ENCODE measurements at places on chromosomes 6 and 20.

DNA sequence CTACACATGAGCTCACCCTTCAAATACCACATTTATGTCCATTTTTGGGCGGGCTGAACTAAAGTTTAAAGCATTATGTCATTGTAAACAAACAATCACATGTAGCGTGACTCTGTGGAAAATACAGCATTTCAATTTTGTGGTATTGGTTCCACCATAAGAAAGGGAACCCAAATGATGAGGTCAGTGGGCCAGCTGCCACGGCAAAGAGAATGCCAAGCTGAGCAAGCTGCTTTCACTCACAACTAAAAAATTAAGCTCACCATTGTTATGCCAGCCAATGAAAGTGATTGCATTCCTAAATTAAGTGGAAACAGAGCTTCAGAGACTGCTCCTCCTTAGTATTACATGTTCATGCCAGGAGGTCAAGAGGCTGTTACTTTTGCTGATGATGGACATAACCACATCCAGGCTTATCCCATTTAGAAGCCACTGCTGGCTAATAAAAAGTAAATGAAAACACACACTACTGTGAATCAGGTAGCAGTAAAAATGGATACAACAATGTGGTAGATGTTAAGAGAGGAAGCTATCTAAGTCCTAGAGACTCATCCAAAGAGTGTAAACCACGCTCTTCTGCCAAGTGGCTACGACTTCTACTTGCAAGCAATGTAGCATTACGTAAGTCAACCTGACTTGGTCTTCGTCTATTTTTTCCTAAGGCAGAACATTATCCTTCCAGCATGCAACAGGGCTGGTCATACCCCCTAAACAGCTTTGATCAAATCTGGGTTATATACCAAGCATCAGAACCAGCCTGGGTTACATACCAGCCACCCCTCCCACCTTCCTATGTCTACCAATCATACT lies 164.8 kb downstream of the BACH2 start:
- no peak for DNase-seq

DNA sequence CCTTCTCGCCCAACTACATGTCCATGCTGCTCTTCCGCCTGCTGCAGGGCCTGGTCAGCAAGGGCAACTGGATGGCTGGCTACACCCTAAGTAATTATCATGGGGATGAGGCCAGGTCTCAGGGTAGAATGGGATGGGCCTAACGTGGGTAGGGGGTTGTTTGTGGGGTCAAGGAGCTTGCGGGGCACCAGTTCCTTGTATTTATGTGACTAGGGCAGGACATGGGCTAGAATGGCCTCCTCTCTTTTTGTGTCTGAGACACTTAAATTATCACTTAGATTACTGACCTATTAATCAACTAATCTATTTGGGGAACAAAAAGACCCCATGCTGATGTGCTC lies 10.7 kb downstream of the SLC22A1 start:
- no peak for DNase-seq

- DNase-seq: no peak
Measured at GRCh38 chr6:89008001-89008814, 44.8 kb upstream of the RNGTT start.

DNA sequence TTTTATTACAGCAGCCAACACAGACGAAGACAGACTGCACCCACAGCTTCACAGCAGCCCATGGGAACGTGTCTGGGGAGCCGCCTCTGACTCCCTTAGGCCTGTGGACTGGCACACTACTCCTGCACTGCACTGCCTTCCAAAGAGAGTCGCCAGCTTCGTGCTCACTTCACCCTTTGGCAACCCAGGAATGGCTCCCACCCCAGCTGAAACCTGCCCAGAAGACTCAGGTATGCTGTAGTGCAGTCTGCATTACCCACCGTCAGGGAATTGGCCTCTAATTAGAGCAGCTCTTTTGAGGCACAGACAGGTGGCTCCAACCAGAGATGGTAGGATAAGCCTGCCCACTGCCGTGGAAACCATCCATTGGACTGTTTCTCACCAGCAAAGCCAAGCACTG lies 39.9 kb upstream of the FRMD1 start:
- DNase-seq: no peak

Measured in activated CD4-positive, alpha-beta T cell treated with anti-CD3 and anti-CD28 coated beads for 4 hours (primary cell).